ENCODE measurements at places on chromosomes 2 and 18. TPM values are rescaled to one million over a fixed set of nuclear protein-coding genes. Genes with fewer than 3 reads are reported as not detected.

GRCh38 chr2:124649001-124649400 is 623.9 kb downstream of the CNTNAP5 start:
- no peak overlapping the region for H3K4me3 ChIP-seq
- H3K27me3 ChIP-seq, result no peaks in the 10 kb centered on the region
- no peak for DNase-seq

GRCh38 chr2:132542953-132543569 is 126.5 kb downstream of the GPR39 start:
- H3K4me3 ChIP-seq, result no peak overlapping the region
- DNase-seq, result no peak
- H3K4me1 ChIP-seq, result no peaks in the 10 kb centered on the region
- no peak overlapping the region for H3K27ac ChIP-seq

GRCh38 chr2:72150861-72151356 is 3.2 kb upstream of the CYP26B1 start:
- no peak for DNase-seq
- no peak overlapping the region for H3K27ac ChIP-seq
- no peak overlapping the region for H3K4me3 ChIP-seq
- H3K27me3 ChIP-seq, result peaks cover 49% of the 10 kb centered on the region
- H3K36me3 ChIP-seq, result no peaks in the 10 kb centered on the region
- H3K4me1 ChIP-seq, result peaks cover 30% of the 10 kb centered on the region

DNA sequence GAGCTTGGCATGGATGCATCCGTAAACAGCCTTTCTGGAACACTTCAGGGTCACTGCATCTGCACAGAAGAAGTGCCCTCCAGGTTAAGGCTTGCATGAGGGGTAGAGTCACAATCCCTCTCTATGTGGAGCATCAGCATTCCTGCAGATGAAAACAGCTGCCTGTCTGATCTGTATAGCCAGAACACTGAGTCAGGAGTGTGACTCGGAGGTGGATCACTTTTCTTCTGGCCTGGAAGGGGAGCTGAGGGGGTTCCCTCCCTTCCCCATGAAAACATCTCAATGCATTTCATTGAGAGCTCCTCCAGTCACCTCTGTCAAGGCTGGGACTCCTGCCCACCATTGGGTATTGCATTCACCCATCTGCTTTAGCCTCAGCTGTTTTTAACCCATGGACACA is 72.5 kb upstream of the SERPINE2 start:
- DNase-seq, result no peak
- no peaks in the 10 kb centered on the region for H3K4me1 ChIP-seq
- no peaks in the 10 kb centered on the region for H3K27me3 ChIP-seq

GRCh38 chr2:217316743-217317142 is 456.9 kb upstream of the TNP1 start:
- peak overlapping the region; percentile 3 for H3K27ac ChIP-seq
- DNase-seq, result no peak
- H3K4me3 ChIP-seq, result no peak overlapping the region
- peaks cover 13% of the 10 kb centered on the region for H3K4me1 ChIP-seq
- no peaks in the 10 kb centered on the region for H3K27me3 ChIP-seq
- H3K36me3 ChIP-seq, result peaks cover 4% of the 10 kb centered on the region

GRCh38 chr2:237692601-237693290 is 65.4 kb downstream of the LRRFIP1 start:
- peak; percentile 61 for DNase-seq
- no peaks in the 10 kb centered on the region for H3K27me3 ChIP-seq
- peaks cover 65% of the 10 kb centered on the region for H3K4me1 ChIP-seq
- H3K36me3 ChIP-seq, result peaks cover 21% of the 10 kb centered on the region
- peak overlapping the region; percentile 89 for H3K4me3 ChIP-seq

- DNase-seq, result peak; percentile 89
- no peaks in the 10 kb centered on the region for H3K36me3 ChIP-seq
- no peak overlapping the region for H3K4me3 ChIP-seq
- peak overlapping the region; percentile 80 for H3K27ac ChIP-seq
Measured at GRCh38 chr18:2402084-2402483, 169.2 kb downstream of the METTL4 start.

- no peaks in the 10 kb centered on the region for H3K36me3 ChIP-seq
- no peaks in the 10 kb centered on the region for H3K27me3 ChIP-seq
- H3K27ac ChIP-seq, result no peak overlapping the region
- no peaks in the 10 kb centered on the region for H3K4me1 ChIP-seq
Measured at GRCh38 chr2:149160701-149161217, 122.3 kb downstream of the LYPD6B start.

DNA sequence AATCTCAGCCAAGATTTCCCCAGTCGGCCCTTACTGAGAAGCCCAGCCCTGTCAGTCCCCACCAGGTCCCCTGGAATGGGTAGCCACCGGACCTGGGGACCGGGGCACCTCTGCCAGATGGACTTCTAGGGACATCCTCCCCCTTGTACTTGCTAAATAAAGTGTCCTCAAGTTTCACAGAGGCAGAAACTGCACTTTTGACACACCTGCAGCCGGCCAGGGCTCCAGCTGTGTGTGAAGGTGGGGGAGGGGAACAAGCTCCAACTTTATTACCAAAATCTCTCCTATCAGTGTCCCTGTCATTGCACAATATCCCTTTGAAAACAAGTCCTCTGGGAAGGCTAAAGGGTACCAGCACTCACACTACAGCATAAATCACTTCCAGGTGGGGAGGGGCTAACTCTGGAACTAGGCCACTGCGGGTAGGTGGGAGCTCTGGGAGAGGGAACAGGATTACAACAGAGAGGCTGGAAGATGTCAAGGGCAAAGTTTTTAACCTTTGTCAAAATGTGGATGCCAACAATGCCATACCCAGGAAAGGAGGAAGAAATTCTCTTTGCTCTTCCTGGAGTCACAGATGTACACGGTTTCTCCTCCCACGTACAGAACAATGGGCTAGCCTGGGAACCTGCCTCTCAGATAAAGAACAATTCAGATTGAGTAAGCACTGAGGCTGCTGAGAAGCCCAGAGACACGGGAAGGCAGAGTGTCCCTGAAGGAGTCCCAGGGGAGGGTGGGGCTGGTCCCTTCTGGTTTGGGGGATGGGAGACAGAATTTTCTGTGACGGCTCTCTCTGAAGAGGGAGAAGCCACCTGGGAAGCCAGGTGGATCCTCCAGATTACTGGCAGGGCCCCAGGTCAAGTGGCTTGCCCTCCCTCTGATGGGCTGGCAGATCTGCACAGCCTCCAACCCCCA is 11.0 kb downstream of the SDC1 start:
- no peak overlapping the region for H3K4me3 ChIP-seq
- DNase-seq, result no peak
- no peaks in the 10 kb centered on the region for H3K4me1 ChIP-seq
- no peaks in the 10 kb centered on the region for H3K27me3 ChIP-seq

GRCh38 chr18:13868501-13869271 is 44.7 kb downstream of the MC5R start:
- no peaks in the 10 kb centered on the region for H3K36me3 ChIP-seq
- H3K4me3 ChIP-seq, result no peak overlapping the region

- no peaks in the 10 kb centered on the region for H3K36me3 ChIP-seq
- H3K4me3 ChIP-seq, result no peak overlapping the region
Measured at GRCh38 chr18:9021458-9021857, 81.0 kb upstream of the NDUFV2 start.

DNA sequence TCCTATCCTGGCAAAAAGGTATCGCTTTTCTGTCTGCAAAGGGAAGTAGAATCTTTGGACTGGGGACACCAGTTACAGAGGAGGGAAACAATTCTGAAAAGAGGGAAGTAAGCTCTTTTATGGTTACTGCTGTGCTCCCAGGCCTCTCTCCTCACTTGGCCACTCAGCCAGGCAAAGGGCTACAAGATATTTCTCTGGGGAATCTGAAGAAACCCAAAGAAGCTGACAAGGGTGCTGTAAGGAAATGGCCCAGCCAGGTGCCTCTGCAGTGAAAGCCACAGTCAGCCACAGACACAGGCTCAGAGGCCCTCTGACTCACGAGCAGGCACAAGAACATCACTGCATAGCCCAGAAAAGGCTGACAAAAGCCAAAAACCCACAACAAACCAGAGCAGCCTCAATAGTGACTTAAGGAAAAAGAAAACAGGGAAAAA is 5.8 kb downstream of the HDLBP start:
- H3K4me3 ChIP-seq, result no peak overlapping the region
- peaks cover 24% of the 10 kb centered on the region for H3K4me1 ChIP-seq
- H3K36me3 ChIP-seq, result peaks cover 27% of the 10 kb centered on the region

DNA sequence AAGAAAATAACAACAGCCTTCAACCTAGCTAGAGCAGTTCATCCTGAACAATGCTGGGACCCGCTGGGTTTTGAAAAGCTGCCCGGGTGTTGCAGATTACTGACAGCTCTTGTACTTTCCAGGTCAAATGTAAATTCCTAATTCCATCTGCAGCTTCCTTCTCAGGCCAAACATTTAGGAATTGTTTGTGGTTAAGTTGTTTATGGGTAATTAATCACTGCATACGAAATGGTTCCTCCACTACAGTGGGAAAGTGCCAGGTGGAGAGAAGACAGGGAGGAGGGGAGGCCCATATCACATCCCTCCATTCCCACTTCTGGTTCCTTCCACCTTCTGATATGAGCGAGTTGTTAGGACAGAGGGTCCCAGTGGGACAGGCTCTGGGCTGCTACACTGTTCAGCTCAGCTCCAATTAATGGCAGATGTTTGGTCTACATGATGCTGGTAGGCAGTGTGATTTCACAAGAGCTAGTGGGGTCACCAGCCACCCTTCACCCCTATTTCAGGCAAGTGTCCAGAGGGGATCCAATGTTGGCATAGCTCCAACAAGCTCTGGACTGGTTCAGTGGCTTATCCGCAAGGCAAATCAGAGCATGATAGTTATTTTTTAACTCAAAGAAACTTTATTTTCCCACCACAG is 112.9 kb upstream of the ACAA2 start:
- no peak overlapping the region for H3K4me3 ChIP-seq
- H3K27ac ChIP-seq, result no peak overlapping the region
- peaks cover 3% of the 10 kb centered on the region for H3K27me3 ChIP-seq
- H3K36me3 ChIP-seq, result no peaks in the 10 kb centered on the region

DNA sequence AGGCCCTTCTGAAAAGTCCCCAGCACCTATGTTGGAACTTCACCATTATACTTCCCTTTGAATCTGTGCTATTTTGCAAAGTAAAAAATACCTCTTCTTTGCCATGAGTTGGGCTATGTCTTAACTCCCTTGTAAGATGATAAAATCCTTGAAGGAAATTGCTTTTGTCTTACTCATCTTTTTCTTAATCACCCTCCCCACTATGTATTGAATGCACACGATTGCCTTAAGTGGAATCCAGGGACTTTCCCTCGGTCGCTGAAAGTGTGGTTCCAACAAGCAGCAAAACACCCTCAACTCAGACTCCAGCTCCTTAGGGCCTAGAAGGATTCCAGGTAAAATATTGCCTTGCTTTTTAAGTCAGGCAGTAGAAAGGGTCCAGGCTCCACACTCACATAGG is 173.2 kb upstream of the ARL4C start:
- peak overlapping the region; percentile 77 for H3K27ac ChIP-seq
- peak; percentile 78 for DNase-seq
- no peak overlapping the region for H3K4me3 ChIP-seq

DNA sequence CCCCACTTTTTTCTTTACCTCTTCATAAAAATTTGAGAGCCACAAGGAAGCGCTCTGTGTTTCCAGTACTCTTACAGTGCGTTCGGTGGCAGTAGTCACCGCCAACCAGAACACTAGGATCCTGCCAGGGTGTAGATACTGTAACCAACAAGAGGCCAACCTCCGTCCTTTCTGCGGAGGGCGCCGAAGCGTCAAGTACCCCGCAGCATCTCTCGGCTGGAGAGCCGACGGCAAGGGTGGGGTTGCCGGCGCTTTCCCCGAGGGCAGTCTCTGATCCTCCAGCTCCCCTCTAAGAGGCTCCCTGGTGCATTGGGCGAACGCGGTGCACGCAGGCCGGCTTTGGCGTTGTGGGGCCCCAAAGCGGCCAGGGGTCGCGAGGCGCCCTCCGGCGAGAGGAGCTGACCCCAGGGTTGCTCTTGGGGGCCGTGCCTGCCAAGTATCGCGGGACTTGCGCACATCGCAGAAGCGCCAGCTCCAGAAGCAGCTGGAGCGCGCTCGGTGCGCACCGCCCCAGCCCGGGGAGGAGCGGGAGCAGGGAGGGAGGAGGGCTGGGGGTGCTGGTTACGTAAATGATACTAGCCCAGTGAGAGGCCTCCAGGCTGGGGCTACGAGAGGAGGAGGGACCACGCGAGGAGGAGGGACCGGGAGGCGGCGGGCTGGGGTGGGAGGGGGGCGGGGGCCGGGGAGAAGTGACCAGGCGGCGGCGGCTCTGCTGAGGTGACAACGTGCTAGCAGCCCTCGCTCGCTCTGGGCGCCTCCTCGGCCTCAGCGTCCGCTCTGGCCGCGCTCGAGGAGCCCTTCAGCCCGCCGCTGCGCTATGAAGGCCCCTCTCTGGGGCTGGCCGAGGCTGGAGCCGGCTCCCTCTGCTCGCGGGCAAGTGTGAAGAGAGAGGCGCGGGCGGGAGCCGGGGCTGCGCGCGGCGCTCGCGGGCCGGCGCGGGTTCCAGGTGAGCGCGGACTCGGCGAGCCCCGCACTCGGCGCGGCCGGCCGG is at the start of gene GALNT13:
GALNT13 (plus strand) TSS at position 692 of the 991 bp plus-strand sequence.
- no peak within 1 kb of the TSS for H3K27ac ChIP-seq
- H3K27me3 ChIP-seq, result no peaks in the 10 kb centered on the region
- no peaks in the 10 kb centered on the region for H3K36me3 ChIP-seq

GRCh38 chr2:70431716-70432347 is 121.8 kb downstream of the TGFA start:
- H3K4me1 ChIP-seq, result no peaks in the 10 kb centered on the region
- H3K27ac ChIP-seq, result no peak overlapping the region
- H3K27me3 ChIP-seq, result peaks cover 3% of the 10 kb centered on the region
- no peaks in the 10 kb centered on the region for H3K36me3 ChIP-seq
- no peak for DNase-seq

DNA sequence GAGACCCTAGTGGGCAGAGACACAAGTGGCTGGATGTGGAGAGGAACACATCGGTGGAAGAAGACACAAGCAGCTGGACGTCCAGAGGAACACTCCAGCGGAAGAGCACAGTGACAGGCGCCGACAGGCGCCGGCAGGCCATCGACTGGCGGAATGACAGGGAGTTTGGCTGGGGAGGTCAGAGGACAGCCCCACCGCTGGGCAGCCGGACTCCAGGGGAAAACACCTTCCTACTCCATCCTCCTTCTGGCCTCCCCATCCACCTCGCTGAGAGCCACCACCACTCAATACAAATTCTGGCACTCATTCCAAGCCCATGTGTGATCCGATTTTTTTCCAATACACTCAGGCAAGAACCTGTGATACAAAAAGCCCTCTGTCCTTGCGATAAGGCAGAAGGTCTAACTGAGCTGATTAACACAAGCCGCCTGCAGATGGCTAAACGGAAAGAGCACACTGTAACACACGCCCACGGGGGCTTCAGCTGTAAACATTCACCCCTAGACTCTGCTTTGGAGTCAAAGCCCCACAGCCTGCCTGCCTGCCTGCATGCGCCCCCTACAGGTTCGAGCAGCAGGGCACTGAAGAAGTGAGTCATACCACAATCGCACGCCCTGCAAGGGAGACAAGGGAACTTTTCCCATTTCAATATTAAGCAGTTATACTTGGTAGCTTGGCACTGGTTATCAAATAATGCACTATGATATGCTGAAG is 50.2 kb upstream of the LRP1B start:
- H3K27ac ChIP-seq, result no peak overlapping the region
- no peaks in the 10 kb centered on the region for H3K36me3 ChIP-seq
- no peaks in the 10 kb centered on the region for H3K27me3 ChIP-seq
- no peak overlapping the region for H3K4me3 ChIP-seq
- peaks cover 11% of the 10 kb centered on the region for H3K4me1 ChIP-seq
- no peak for DNase-seq

The LOXL3 gene
- total RNA-seq, result 14.8 TPM

The DNAJC5G gene
- not detected for total RNA-seq

The NAT8 gene
- not detected for total RNA-seq

The FEV gene
- total RNA-seq, result not detected

The HOXD9 gene
- 1.8 TPM for total RNA-seq

The GCG gene
- total RNA-seq, result not detected

The STARD6 gene
- not detected for total RNA-seq

The VAMP5 gene
- total RNA-seq, result 47.5 TPM

The RPRM gene
- not detected for total RNA-seq

The PDE1A gene
- not detected for total RNA-seq

The IL36RN gene
- not detected for total RNA-seq

The RGPD4 gene
- total RNA-seq, result not detected
